Heart right ventricle (tissue), 16 donors: ENCODE measurements at places on chromosomes 11 and 22.
A peak's percentile ranks its signal among the peaks of the same experiment; 100 is the strongest.

- DNase-seq: no peak
Measured at GRCh38 chr11:46134540-46134939, 13.3 kb upstream of the PHF21A start.

DNA sequence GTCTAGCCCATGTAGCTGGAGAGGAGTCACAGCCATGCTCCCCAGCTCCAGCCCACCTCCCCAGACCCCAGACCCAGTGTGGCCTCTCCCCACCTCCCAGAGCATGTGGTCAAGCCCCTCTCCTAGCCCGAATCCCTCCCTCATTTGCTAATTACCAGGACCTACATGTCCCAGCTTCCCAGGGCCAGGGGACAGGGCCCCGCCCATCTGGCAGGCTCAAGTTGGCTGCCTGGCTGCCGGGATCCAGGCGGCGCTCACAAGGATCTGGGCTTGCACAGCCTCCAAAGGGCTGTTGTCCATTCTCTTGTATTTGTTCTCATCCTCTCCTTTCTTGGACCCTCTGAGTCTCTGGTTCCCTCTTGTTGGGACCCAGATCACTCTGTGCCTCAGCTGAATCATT, 4.6 kb upstream of the MIF start:
- peak; percentile 43 for DNase-seq

- DNase-seq: peak; percentile 73
Measured at GRCh38 chr11:13277768-13278608, at the start of gene BMAL1. BMAL1 (plus strand) TSS chr11:13277790; CDS start chr11:13354309, 76,519 bp downstream.

- peak; percentile 67 for DNase-seq
Measured at GRCh38 chr11:2419638-2420501, 19.3 kb downstream of the TSSC4 start.

DNA sequence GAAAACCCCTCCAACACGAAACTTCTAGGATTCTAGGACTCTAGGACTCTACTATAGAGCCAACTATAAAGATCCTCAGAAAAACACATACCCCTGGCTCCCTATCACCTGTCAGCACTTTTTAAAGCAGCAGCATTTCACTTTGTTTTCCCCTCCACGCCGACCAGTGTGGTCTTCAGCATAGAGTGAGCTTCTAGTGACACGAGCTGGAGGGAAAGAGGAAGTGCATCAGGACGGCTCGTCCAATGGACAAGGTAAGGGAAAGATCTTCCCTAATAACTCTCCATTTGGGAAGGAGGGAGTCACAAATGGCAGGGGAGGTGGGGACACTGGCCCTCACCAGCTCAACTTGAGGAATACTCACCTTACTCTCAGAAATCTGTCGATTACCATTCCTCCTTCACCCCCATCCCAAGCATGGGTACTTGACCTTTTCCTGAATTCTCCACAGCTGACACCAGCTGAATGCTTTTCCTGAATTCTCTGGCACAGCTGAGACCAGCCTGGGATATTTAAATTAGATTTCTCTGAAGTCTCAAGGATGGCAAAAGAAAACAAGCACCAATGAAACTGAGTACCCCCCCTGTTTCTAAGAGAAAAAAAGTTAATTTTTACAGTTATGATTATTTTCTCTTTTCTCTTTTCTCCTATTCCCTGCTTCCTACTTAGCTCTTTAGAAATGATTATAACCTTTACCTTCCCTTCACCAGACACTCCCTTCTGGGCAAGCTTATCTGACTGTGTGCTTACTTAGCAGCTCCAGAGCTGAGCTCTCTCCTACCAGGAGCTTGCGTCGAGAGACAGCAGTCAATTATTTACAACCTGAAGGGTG, 33.3 kb upstream of the NNMT start:
- peak; percentile 43 for DNase-seq

DNA sequence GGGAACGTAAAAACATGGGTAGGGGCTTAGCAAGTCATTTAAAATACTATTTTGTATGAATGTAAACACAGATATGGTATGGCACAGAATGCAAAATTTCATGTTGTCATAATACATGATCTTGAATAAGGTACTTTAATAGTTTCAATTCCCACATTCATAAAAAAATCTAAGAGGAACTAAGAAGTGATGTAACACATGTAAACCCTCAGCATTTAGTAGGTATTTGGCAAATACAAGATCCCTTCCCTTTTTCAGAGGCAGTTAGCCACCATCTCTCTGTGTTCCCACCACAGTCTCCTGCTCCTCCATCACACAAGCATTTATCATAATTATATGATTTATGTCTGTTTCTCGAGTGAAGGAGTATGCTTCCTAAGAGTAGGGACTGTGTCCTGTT, 251.8 kb downstream of the TENM4 start:
- no peak for DNase-seq

GRCh38 chr22:34096770-34097169, 176.5 kb upstream of the LARGE1 start:
- no peak for DNase-seq

- DNase-seq: no peak
Measured at GRCh38 chr11:43243927-43244326, 67.9 kb upstream of the API5 start.

- no peak for DNase-seq
Measured at GRCh38 chr11:62605902-62606301, 4.2 kb upstream of the MTA2 start.

DNA sequence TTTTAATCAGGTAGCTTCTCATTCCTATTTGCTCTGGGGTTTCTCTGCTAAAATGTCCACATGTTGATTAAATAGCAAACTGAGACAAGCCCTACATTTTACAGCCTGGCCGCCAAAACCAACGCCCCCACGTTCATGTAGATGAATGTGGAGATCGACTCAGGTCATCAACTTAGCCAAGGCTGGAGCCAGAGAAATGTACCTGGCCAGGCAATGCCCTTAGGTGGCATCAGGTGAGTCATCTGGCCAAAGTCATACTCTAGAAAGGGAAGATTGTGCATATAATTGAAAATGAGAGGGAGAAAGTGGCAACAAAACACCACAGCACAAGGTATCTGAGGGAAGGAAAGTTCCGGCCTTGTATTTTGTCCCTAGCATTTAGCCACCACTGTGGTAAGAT, 37.1 kb upstream of the CCDC89 start:
- DNase-seq: no peak

DNA sequence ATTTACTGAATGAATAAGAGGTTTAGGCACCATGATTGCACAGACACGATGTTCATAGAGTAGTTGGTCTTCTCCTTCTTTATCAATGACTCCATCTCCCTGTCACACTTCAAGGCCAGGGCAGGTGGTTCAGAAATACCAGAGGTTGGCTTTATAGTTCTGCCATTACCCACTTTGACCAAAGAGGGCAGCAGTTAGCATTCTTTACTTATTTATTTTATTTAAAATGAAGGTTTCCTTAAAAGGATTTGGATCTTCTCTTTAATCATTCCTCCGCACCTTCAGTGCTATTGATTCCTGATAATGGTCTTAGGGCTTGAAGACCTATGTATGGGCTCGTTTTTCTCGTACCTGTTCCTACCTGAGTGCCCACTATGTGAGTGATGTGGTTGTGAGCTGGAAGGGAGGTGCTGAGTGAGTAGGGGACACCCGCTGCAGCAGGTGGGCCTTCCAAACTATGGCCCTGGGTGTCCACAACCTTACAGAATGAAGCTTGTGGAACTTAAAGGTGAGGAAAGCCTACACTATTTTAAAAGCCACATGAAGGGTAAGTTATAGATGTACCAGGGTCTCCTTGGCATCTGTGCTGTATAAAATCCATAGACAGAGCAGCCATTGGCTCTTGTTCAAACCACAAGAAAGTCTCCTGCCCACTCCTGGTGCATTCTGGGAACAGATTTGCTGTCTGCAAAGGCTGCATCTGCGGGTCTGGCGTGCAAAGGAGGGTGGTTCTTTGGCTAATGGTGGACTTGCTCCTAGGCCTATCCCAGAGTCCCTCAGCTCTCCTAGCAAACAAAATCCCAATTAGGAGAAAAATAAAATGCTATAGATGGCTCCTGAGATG, 35.0 kb downstream of the TIMP3 start:
- no peak for DNase-seq
